ENCODE measurements at places on chromosomes 16 and 17.

DNA sequence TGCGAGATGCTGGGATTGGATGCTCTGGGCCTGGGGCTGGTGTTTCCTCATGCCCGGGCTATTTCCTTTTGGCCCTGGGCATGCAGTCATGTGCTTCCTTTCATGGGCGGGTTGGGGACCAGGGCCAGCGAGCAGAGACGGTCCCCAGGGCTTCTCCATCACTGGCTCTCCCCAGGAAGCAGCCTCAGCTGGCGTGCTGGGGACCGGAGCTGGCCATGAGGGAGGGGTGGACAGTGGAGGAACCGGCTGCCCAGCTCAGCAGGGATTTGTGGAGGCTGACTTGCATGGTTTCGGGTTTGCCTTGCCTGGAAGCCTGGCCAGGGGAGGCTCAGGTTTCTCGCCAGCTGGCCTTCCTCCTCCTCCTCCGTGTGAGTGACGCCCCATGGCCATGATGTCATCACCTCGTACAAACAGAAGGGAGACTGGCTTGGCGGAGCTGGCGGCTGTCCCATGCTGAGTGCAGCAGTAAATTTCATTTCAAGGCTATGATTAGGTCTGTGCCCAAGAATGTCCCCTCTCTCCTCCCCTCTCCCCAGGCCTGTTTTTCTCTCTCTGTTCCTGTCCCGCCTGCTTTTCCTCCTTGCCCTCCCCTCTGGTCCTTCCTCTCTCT lies 8.9 kb upstream of the TIMP2 start:
- peak; percentile 99 for DNase-seq

- no peak for DNase-seq
Observed at GRCh38 chr17:8618825-8619224, 11.7 kb downstream of the MYH10 start.

GRCh38 chr16:8493972-8494371 lies 96.3 kb downstream of the TMEM114 start:
- no peak for DNase-seq

DNA sequence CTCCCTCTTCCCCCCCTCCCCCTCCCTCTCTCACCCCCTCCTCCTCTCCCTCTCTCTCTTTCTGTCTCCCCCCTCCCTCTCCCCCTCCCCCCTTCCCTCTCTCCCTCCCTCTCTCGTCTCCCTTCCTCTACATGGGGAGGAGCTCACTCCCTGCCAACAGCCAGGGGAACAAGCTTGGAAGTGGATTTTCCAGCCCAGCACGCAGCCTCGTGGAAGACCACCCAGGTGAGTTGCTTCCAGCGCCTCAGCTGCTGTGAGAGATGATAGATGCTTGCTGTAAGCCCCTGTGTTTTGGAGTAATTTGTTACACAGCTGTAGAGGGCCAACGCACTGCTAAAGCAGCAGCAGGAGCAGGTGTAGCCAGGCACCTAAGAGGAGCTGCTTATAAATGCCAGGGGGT lies 20.8 kb downstream of the ACTG1 start:
- no peak for DNase-seq

DNA sequence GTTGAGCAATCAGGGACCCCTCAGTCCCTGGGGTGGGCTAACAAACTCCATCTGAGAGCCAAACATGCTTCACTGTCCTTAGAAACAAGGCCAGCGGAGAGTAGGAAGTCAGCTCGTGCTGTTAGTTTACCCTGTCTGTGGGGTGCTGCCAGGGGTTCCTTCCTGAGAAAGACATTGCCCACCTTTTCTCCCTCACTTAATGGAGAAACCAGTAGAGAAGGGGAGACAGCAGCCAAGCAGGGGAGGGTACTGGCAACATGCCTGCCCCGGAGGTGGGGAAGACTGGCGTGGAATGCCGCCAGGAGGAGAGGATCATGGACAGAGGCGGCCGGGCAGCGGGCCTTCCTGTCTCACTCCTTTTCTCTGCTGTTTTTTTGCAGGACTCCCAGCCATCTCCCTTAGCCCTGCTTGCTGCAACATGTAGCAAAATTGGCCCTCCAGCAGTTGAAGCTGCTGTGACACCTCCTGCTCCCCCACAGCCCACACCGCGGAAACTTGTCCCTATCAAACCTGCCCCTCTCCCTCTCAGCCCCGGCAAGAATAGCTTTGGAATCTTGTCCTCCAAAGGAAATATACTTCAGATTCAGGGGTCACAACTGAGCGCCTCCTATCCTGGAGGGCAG lies 19.9 kb downstream of the SP2 start:
- no peak for DNase-seq

- peak; percentile 45 for DNase-seq
Observed at GRCh38 chr17:66580184-66580955, 254.5 kb upstream of the CACNG5 start.

- DNase-seq, result no peak
Observed at GRCh38 chr17:82860606-82861392, 21.0 kb upstream of the ZNF750 start.

DNA sequence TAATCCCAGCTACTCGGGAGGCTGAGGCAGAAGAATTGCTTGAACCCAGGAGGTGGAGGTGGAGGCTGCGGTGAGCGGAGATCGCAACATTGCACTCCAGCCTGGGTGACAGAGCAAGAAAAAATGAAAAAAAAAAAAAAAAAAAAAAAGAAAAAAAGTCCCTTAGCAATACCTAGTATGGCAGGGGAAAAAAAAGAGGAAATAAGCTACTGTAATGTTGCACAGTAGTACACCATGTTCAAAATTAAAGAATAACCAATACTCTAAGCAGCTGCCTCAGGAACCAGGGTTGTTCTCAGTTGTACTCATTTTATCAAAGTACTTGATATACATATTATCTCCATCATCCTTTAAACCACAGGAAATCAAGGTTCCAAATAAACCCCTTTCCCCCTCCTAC lies 17.3 kb upstream of the TXNDC11 start:
- no peak for DNase-seq

DNA sequence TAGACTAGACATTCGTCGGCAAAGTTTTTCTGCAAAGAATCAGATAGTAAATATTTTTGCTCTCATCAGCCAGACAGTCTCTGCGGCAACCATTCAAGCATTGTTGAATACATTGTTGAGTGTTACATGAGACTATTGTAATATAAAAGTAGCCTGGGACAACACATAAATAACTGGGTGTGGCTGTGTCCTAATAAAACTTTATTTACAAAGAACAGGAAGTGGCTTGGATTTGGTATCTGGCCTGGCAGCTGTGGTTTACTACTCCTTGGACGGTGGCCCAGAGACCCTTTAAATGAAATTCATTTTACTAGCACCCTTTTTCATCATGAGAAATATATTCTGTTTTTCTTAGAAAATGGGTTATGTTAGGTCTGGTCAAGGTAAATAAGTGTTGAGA lies 297.2 kb downstream of the WWOX start:
- no peak for DNase-seq

GRCh38 chr17:77231076-77231871 lies 90.5 kb downstream of the SEC14L1 start:
- DNase-seq, result no peak

GRCh38 chr17:61389670-61390478 lies 9.8 kb upstream of the TBX2 start:
- no peak for DNase-seq
